ENCODE measurements at places on chromosomes 13 and 19.
A peak's percentile ranks its signal among the peaks of the same experiment; 100 is the strongest.

DNA sequence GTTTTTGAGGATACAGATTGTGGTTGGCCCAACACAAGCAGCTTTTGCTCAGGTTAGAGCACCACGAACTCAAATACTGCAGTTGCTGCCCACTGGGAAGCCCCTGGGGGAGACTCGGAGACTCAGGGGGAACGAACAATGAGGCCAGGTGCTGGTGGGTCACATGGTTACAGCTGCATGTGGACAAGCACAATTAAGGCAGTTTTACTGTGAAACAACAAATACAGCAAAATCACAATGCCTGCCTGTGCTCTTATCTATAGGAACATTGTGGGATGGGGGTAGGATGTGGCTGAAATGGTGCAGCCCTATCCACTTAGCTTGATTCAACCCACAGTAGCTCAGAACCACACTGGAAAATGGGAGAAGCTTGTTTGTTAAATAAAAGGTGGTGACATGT is 119.7 kb upstream of the SPATA13 start:
- DNase-seq: no peak

- DNase-seq: no peak
Observed at GRCh38 chr13:31890946-31891345, 140.6 kb upstream of the FRY start.

GRCh38 chr13:32737679-32738078 is 151.4 kb downstream of the PDS5B start:
- DNase-seq: no peak

DNA sequence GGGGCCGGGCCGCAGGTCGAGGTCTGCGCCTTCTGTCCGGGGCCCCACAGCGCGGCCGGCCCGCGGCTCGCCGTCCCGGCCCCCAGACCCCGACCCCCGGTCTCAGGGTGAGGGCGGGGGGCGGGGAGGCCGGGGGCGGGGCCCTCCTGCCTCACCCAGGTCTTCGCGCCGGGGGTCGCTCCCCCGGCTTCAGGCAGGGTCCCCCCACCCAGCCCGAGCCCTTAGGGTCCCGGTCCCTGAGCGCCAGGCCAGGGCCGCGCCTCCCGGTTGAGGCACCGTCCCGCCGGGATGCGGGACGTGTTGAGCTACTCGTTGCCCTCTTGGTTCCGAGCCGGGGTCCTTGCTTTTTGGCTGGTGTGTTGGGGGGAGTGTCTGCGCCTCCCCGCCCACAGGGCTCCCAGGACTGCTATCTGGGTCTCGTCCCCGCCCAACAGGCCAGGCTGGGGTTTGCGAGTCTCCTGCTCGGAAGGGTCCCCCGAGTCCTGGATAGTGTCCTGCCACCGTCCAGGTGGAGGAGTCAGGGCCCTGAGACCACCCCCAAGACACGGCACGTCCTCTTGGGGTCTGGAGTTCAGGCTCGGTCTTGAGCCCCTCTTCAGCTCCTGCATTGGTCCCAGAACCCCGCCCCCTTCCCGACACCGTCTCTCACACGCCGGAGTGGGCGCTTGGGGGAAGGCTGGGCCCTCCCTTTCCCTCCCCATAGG is 452 bp downstream of the PIAS4 start:
- no peak for DNase-seq

GRCh38 chr13:98466634-98467236 is 110.2 kb downstream of the STK24 start:
- peak; percentile 32 for DNase-seq

DNA sequence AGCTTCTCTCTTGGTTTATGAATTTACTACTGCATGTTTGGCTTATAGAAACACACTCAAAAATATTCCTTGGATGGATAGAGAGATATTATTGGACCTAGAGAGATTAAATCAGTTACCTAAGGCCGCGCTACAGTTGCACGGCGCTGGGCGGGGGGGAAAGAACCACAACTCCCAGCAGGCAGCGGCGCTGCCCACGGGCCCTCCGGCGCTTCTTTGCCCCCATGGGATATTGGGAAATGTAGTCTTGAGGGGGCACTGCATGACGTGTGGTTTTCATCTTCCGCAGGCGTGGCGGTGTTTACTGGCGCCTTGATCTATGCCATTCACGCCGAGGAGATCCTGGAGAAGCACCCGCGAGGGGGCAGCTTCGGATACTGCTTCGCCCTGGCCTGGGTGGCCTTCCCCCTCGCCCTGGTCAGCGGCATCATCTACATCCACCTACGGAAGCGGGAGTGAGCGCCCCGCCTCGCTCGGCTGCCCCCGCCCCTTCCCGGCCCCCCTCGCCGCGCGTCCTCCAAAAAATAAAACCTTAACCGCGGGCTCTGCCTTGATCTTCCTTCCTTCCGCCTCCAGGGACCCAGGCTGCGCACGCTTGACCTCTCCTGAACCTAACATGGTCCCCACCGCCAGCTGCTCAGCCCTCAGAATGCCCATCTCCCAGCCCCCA is 4.8 kb downstream of the EMP3 start:
- DNase-seq: peak; percentile 97

- no peak for DNase-seq
Observed at GRCh38 chr13:100513987-100514670, 74.5 kb downstream of the GGACT start.

- no peak for DNase-seq
Observed at GRCh38 chr13:20373861-20374260, 141.7 kb upstream of the GJB6 start.

DNA sequence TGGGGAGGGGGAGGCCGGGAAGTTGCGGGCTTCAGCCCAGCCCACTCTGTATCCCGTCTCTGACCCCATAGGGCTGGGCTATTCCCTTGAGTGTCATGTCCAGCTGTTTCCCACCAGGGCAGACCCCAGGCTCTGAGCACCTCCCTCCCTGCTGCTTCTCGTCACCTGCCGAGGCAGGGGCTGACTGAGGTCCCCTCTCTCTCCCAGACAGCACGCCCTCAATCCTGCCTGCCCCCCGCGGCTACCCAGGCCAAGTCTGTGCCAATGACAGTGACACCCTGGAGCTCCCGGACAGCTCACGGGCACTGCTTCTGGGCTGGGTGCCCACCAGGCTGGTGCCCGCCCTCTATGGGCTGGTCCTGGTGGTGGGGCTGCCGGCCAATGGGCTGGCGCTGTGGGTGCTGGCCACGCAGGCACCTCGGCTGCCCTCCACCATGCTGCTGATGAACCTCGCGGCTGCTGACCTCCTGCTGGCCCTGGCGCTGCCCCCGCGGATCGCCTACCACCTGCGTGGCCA is 625 bp downstream of the F2RL3 start:
- no peak for DNase-seq

DNA sequence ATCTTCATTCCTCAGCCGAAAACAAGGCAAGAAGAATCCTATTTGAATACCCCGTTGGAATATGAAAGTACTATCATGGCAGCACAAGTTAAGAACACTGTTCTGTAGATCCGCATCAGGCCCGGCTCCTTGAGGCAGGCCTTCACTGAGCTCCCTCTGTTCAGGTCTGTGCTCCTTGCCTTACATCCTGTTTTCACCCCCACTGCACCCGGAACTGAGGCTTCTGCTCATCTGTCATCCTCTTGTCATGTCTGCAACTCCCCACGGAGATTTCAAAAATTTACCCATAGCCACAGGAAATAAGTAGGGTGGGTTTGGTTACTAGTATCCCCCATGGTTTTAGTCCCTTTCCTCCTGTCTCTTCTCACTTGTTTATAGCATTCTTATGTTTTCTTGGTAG is 861.9 kb downstream of the GPC5 start:
- no peak for DNase-seq

DNA sequence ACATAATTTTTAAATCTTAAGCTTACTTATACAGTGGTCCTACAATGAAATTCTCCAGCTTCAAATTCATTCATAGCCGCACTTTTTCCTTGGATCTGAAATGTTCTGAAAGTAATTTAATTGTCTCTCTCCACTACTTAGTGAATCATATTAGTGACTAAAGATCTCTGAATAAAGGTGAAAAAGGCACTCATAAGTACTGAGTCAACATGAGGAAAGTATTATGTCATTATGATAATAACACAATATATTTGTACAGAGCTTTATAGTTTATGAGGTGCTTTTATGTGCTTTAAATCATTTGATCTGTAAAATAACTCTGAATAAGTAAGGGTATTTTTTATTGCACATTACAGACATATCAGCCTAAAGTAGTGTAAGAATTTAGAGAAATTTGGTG is 628.2 kb upstream of the SLITRK5 start:
- no peak for DNase-seq

- DNase-seq: no peak
Observed at GRCh38 chr19:6828698-6829633, 56.5 kb downstream of the VAV1 start.

All from T-helper 2 cell (primary cell).